ENCODE measurements at places on chromosomes 2 and 18. TPM values are rescaled to one million over a fixed set of nuclear protein-coding genes. Genes with fewer than 3 reads are reported as not detected.
A peak's percentile ranks its signal among the peaks of the same experiment; 100 is the strongest.

DNA sequence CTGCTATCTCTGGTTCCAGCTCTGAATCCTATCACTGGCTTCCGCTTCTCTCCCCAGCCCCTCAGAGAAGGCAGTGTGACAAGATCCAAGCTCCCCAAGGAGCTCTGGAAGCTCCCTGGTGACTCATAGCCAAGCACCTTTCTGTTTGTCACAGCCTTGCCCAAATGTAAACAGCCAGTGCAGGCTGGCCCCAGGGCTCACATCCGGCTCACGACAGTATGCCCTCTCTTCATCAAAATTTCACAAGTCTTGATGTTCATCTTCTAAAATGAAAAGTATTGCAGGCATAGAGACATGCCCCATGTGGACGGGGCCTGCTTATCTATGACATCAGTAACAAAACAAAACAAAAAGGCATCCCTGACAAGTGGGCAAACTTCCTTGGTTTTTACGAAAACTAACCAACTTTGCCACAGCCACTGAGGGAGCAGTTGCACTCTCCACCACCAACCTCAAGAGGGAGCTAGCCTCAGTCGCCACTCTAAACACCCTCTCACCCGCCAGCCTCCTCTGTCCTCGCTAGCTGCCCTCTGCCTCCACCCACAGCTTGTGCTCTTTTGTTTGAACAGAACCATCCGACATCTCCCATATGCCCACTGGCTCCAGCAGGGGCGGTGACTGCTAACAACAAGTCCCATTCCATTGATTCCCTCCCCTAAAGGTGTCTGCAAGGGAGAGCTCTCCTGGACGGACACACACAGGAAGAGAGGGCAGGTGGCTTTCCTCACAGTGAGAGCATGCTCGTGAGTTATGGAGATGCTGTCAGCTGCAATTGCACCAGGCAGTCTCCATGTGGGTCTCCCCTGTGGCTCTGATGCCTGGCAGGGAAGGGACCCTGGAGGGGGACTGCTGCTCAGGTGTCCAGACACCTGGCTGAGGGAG, 71.0 kb upstream of the DAPL1 start:
- no peak for DNase-seq

DNA sequence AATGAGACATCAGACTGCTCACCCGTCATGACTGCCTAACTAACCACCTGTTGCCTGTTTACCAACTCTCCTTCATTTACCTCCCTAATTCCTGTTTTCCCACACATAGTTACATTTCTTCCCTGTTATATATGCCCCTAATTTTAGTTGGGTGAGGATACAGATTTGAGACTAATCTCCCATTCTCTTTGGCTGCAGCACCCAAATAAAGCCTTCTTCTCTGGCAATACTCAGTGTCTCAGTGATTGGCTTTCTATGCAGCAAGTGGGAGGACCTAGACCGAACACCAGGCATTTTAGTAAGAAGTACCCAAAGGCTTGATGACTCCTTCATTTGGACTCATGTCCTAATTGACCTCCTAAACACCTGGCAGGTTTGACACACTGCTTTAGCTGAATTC, 147.2 kb downstream of the TRIB2 start:
- DNase-seq: no peak

GRCh38 chr2:34012715-34013302, 413.7 kb upstream of the FAM98A start:
- DNase-seq: peak; percentile 41

- DNase-seq: no peak
These were observed 706.7 kb upstream of the TMEFF2 start for GRCh38 chr2:192901446-192901845.

NTSR2 gene
- not detected for polyA plus RNA-seq
